ENCODE measurements at places on chromosomes 5 and 9.

- peak; percentile 57 for DNase-seq
These were observed 324.4 kb downstream of the ENC1 start for GRCh38 chr5:74316064-74316603.

DNA sequence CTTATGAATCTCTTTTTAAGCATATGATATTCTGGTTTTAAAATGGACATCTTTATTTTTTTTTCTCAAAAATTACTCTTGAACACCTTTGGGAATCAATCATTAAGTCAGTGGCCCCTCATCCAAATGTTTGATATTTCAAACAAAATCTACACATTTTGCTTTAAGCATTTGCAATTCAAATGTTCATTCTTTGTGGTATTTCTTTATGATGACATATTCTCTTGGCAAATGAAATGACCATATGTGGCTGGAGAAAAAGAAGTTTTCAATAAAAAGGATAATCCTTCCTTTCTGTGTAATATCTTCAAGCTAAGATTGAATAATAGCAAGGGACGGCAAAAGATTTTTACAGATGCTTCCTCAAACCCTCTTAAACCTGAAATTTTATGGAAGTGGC is 420.8 kb downstream of the MTRR start:
- no peak for DNase-seq

DNA sequence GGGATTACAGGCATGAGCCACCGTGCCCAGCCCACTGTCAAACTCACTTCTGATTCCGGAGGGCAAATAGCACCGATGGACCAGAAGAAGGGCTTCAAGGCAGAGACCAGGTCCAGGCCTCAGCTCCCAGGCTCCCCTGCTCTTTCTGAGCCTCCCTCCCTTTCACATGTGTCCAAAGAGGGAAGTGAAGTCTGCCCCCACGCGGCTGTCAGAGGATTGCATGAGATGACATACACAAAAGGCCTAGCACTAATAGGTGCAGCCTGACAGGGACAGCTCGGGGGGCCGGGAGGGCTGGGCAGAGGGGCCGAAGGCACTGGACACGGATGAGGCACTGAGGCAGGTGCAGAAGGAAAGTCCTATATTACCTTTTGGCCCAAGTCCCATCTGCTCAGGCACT is 16.1 kb downstream of the FBP1 start:
- DNase-seq = peak; percentile 58

GRCh38 chr5:4540375-4541173 is 599.6 kb upstream of the ADAMTS16 start:
- no peak for DNase-seq

GRCh38 chr9:96167011-96167410 is 135.0 kb downstream of the HSD17B3 start:
- DNase-seq = peak; percentile 29

DNA sequence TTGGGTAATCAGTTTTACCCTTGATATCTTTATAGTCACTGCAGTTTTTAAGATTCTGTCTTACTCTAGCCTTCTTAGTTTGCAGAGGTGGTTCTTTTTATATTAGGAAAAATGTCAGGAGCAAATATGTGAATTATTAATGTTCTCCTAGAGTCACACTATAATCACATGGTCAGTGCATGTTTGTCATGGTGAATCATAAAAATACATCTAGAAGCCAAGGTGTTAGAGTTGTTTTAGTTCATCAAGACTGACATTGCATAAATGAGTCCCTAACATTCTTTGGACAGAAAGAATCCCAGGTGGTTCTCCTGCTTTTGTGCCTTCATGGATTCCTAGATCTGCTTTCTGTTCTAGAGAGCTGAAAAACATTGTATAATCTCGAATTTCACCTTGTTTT is 22.9 kb downstream of the ATG10 start:
- DNase-seq = no peak

GRCh38 chr5:68287976-68288706 is 72.6 kb downstream of the PIK3R1 start:
- peak; percentile 72 for DNase-seq

GRCh38 chr9:70127540-70128416 is 84.1 kb downstream of the MAMDC2 start:
- no peak for DNase-seq

DNA sequence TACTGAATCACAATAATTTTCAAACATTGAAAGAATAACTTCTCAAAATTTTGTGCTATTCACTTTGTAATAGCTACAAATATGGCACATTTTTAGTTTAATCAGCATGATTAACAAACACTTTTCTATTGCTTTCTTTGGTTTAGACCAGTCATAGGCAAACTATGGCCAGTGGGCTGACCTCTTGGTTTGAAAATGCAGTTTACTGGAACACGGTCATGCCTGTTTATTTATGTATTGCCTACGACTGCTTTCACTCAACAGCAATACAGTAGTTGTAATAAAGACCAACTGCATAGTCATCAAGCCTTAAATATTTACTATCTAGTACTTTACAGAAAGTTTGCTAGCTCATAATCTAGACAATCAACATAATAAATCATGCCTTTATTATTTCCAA is 810.8 kb downstream of the TLE1 start:
- no peak for DNase-seq

DNA sequence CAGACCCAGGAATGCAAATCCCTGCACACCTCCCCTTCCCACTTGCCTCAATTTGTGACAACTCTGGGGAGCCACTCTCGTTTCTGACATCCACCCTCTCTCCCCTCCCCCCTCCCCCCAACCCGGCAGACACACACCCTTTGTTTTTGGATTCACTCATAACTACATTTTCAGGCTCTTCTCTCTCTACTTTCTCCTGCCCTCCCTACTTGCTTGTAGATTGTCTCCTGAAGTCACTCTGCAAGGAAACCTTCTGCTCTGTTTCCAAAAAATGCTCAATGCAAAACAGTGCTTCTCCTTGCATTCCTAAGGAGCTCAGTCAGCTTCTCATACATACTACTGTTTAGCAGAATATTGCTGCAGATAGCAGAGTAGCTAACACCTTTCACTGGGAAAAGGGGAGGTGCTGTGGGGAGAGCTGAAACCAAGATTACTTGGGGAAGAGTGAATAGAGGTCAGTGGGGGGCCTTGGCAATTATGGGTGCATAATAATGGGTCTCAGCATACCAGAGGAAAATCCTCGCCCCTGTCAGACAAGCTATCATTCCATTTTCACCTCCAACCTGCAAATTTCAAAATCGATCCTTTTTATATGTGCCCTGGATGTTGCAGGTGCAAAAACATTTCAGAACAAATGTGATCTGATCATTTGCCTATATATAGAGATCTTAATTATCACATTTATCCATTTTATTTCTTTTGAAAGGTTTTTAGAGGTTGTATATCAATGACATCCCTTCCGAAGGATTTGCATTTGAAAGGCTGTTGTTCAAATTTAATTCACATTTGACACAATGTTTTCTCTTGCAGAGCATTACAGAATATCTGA is 1860.7 kb upstream of the WWC1 start:
- DNase-seq = no peak

- DNase-seq = no peak
These were observed 57.2 kb upstream of the DHFR start for GRCh38 chr5:80711938-80712337.

DNA sequence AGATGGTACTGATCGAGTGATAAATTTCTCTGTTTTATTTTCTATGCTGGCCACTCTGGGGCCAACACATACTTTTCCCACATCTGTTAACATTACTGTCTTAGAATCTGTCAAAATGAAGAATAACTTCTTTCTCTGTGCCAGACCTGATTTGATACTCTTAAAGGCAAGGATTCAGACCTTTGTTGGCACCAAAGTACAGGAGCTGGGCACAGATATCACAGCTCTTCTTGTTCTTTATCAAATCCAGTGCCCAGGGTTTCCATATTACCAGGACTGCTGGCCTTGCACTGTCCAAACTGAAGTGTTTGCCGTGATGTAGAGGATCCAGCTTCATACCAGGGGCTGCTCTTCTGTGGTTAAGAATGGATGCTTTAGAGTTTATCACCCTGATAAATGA is 20.9 kb downstream of the ZNF474 start:
- DNase-seq = no peak

DNA sequence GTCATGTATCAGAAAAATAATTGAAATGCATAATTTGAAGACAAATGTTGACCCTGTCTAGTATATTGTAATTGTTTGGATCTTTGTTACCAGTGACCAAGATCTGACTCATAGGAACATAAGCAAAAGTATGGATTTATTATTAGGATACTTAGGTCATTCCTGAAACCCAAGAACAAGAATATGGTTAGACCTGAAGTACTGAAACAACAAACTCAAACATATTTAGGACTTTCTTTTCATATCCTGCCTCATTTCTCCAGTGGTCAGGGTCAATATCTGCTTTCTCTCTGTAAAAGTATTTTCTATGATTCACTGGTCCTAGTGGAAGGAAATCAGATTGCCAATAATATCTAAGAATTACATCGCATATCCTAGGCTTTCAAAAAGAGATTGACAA is 1937.1 kb upstream of the WWC1 start:
- DNase-seq = no peak

GRCh38 chr5:69288069-69288468 is 44.5 kb downstream of the CCDC125 start:
- no peak for DNase-seq

DNA sequence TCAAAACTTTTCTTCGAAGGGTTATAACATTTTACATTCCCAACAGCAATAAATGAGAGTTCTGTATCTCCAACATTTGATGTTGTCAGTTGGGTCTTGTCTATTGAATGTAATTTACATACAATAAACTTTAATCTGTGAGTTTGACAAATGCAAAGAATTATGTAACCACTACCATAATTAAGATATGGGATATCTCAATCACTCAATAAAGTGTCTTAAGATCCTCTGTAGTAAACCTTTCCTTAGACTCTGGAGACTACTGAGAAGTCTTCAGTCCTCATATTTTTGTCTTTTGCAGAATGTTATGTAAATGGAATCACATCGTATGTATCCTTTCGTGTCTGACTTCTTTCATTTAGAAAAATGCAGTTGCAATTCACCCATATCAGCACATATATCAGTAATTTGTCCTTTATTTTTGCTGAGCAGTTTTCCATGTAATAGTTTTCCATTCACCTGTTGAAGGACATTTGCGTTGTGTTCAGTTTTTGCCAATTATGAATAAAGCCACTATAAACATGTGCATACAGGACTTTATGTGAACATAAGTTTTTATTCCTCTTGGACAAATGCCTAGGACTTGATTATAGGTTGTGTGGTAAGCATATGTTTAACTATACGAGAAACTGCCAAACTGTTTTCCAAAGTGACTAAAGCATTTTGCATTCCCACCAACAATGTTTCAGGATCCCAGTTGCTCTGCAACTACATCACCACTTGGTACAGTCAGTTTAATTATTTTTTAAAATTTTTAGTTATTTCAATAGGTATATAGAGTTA is 784.6 kb upstream of the ZNF608 start:
- DNase-seq = no peak

DNA sequence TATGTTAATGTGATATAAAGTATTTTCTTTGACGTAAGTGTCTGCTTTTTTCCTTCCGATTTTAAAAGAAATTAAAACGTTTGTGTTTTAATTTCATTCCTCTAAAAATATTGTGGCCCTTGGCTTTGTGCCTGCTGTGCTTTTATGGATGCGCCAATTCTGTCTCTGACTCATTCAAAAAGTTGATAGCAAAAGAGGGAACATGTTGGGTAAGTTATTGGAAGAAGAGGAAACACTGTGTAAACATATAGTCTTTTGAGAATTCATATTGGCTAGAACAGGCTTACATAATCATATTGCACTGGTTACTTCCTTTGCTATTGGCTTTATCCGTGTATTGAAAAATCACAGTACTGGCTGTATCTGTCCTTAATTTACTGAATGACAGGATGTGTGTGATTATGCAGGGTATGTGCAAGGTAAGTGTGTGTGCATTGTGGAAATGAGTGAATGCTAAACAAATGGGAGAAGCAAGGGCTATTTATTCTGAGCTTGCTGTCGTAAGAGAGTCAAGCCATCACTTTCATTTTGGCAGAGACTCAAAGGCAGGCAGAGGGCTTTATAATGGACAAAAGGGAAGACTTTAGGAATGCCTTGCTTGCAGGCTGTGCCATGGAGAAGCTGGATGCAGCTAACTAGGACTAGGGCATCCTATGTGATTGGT is 67.8 kb downstream of the SGCD start:
- no peak for DNase-seq

DNA sequence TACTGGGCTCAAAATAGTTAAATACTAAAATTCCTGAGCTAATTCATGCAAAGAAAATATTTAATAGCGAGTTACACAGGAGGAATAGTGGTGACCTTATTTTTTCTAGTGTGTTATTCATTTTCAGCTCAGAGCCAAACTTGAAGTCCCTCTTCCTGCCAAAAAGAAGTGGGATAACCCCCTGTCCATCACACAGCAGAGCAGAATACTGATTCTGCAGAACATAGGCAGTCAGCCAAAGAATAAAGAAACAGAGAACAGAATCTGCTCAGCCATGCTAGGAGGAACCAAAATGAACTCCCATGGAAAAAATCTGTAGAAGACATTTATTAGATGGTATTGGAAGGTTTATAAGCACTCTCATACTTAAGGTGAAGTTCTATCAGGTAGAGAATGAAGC is 49.4 kb upstream of the GRIN3A start:
- DNase-seq = no peak

- no peak for DNase-seq
These were observed 125.8 kb downstream of the DTWD2 start for GRCh38 chr5:118862596-118862995.

DNA sequence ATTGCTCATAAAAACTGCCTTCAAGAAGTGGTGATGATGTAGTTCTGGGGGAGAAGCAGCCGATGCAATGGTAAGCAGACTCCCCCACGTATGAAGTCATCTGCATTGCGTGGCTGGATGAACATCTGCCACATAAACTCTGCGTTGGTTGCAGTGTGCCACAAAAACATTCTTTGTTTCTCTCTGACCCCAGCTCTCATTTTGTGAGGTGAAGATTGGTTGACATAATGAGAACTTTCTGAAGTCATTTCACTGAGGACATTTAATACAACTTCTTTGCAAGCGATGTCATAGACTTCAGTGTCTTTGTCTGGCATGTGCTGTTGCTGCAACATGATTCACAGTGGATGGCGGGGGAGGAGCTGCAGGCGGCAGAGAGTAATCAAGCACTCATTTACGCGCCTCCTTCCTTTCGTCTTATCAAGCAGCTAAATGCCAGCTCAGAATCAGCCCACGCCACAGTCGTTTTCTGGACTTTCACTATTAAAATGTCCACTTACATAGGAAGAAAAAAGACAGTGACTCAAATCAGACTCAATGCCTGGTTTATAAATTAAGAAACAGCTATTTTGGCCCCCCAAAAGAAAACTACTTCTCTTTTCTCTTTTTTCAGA is 91.5 kb upstream of the NFIL3 start:
- DNase-seq = no peak

GRCh38 chr5:14184725-14185124 is 41.6 kb downstream of the TRIO start:
- DNase-seq = no peak

- no peak for DNase-seq
These were observed 129.6 kb downstream of the EPB41L4A start for GRCh38 chr5:112289465-112289864.

GRCh38 chr5:110099572-110099971 is 409.8 kb downstream of the MAN2A1 start:
- DNase-seq = no peak

All from activated CD8-positive, alpha-beta memory T cell treated with anti-CD3 and anti-CD28 coated beads, Interleukin-2, amount 50 U/mL, for 48 hours (primary cell).